Aorta (tissue), 5 donors: ENCODE measurements at places on chromosomes 1 and 21.

GRCh38 chr1:169103480-169103893 lies 3.0 kb upstream of the ATP1B1 start:
- no peak overlapping the region for H3K27ac ChIP-seq
- no peaks in the 10 kb centered on the region for H3K27me3 ChIP-seq
- H3K36me3 ChIP-seq, result no peaks in the 10 kb centered on the region
- no peak overlapping the region for H3K4me3 ChIP-seq

DNA sequence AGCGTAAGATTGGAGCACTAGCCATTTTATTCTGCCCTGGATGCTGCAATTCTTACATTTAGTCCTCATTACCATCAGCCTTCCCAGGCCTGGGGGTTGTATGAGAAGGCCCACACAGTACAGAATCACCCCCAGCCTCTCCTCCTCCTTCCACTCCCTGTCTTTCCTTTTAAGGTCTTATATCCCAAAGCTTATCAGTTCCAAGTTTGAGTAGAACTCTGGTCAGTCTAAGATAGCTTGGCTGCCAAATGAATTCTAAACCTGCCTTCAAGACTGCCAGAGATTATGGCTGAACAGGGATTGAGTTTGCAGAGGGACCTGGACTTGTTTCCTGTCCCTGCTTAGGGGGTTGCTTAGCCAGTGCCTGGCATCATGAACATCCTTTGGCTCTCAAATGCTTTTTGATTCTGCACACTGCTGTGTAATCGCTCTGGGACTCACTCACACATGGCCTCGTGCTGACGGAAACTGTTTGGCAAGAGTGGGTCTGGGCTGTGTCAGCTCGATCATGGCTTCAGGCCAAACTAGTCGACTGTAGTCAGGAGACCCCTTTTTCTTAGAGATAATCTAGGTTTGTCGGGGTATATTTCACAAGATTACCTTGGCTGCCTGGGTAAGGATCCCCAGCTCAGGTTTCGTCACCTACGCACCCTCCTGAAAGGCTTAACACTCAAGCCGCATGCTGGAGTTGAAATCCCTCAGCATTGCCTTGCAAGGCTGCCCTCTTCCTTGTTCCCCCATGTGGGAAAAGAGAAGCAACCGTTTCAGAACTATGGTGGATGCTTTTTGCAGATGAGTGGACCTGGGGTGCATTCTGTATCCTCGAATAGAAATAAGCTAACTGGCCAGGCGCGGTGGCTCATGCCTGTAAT lies 252.6 kb downstream of the NFIA start:
- H3K27me3 ChIP-seq, result no peaks in the 10 kb centered on the region
- H3K36me3 ChIP-seq, result no peaks in the 10 kb centered on the region
- peak; percentile 78 for DNase-seq
- no peak overlapping the region for H3K4me3 ChIP-seq
- H3K27ac ChIP-seq, result no peak overlapping the region

GRCh38 chr1:11101347-11101746 lies 1.7 kb upstream of the EXOSC10 start:
- no peak overlapping the region for H3K4me3 ChIP-seq
- DNase-seq, result no peak
- no peaks in the 10 kb centered on the region for H3K4me1 ChIP-seq
- H3K36me3 ChIP-seq, result no peaks in the 10 kb centered on the region

- no peaks in the 10 kb centered on the region for H3K27me3 ChIP-seq
- no peaks in the 10 kb centered on the region for H3K4me1 ChIP-seq
- no peak for DNase-seq
- H3K27ac ChIP-seq, result no peak overlapping the region
- H3K36me3 ChIP-seq, result no peaks in the 10 kb centered on the region
Observed at GRCh38 chr1:53350853-53351767, 23.2 kb upstream of the LRP8 start.

GRCh38 chr1:245489838-245490237 lies 335.1 kb downstream of the KIF26B start:
- no peaks in the 10 kb centered on the region for H3K4me1 ChIP-seq
- no peak for DNase-seq
- H3K27ac ChIP-seq, result no peak overlapping the region
- H3K36me3 ChIP-seq, result no peaks in the 10 kb centered on the region

- H3K4me3 ChIP-seq, result no peak overlapping the region
- H3K27ac ChIP-seq, result no peak overlapping the region
- no peaks in the 10 kb centered on the region for H3K4me1 ChIP-seq
Observed at GRCh38 chr1:147748676-147749350, 11.6 kb downstream of the GJA5 start.

DNA sequence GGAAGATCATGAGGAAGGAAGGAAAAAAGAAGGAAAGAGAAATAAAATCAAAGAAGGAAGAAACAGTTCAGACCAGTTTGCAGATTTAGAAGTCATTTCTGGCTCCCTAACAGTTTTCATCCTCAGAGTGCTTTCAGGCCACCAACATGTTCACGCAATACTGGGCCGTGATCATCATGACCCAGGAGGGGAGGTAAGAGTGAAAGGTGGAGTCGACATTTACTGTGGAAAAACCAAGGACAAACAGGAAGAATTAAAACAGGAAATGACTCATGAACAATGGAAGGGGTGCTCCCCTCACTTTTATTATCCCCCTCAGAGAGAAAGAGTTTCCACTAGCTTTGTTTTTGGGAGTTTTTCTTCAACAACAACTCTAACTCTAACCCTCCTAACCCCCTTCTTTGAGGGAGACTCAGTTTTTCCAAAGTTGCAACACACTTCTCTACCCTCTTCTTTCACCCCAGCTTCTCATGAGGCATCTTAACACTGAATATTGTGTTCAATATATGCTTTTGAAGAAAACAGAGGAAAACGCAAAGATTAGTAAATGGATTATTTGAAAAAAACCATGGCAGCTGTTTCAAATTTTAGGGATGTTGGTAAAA lies 60.4 kb downstream of the VANGL2 start:
- DNase-seq, result no peak
- H3K4me3 ChIP-seq, result no peak overlapping the region
- no peak overlapping the region for H3K27ac ChIP-seq
- H3K4me1 ChIP-seq, result no peaks in the 10 kb centered on the region
- no peaks in the 10 kb centered on the region for H3K36me3 ChIP-seq

- H3K27me3 ChIP-seq, result no peaks in the 10 kb centered on the region
- no peaks in the 10 kb centered on the region for H3K36me3 ChIP-seq
- no peak for DNase-seq
- H3K4me1 ChIP-seq, result no peaks in the 10 kb centered on the region
- no peak overlapping the region for H3K4me3 ChIP-seq
Observed at GRCh38 chr1:241131636-241132194, 225.3 kb downstream of the RGS7 start.

GRCh38 chr21:36015045-36015444 lies 45.3 kb downstream of the SETD4 start:
- no peak overlapping the region for H3K4me3 ChIP-seq
- no peaks in the 10 kb centered on the region for H3K4me1 ChIP-seq
- H3K27me3 ChIP-seq, result peaks cover 2% of the 10 kb centered on the region
- H3K36me3 ChIP-seq, result no peaks in the 10 kb centered on the region
- DNase-seq, result no peak

GRCh38 chr1:151790940-151791651 lies 796 bp upstream of the TDRKH start:
- no peaks in the 10 kb centered on the region for H3K36me3 ChIP-seq
- no peak for DNase-seq
- no peaks in the 10 kb centered on the region for H3K4me1 ChIP-seq
- no peak overlapping the region for H3K27ac ChIP-seq
- H3K4me3 ChIP-seq, result peak overlapping the region; percentile 84

GRCh38 chr21:32022146-32022545 lies 149.3 kb downstream of the HUNK start:
- H3K36me3 ChIP-seq, result no peaks in the 10 kb centered on the region
- no peaks in the 10 kb centered on the region for H3K27me3 ChIP-seq

DNA sequence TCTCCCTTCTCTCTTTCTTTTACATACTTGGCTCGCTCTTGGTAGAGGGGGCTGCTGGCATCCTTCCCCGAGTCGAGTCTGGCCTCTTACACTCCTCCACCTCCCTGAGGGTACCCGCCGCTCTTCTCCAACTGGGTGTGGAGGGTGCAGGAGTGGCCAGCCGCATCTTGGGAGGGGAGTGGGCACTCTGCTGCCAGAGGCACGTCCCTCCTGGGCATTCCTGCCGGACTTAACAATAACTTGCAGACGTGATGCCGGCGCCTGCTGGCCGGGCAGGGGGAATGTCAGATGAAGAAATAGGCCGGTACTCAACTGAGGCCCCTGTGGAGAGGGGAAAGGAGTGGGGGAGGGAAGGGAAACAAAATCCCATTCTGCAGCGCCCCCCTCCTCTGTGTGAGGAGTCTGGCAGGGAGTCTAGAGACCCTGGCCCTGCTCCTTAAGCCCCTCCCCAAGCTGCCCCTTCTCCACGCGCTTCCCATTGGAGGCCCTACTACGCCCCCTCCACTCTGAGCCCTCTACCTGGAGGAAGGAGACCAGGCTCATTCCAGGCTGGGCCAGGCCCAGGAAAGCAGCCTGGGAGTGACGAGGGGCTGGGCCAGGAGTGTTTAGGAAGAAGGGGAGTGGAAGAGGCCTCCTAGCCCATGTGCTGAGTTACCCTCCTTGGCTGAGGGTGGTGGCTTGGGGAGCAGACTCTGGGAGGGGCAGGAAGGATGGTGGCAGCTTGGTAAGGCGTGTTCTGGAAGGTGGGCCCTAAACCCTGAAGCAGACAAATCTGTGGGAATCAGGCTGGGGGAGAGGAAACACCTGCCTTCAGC lies 1.8 kb downstream of the ATP2B4 start:
- peak; percentile 86 for DNase-seq
- peak overlapping the region; percentile 49 for H3K27ac ChIP-seq
- H3K4me1 ChIP-seq, result peaks cover 4% of the 10 kb centered on the region
- H3K36me3 ChIP-seq, result no peaks in the 10 kb centered on the region
- H3K4me3 ChIP-seq, result peak overlapping the region; percentile 73

DNA sequence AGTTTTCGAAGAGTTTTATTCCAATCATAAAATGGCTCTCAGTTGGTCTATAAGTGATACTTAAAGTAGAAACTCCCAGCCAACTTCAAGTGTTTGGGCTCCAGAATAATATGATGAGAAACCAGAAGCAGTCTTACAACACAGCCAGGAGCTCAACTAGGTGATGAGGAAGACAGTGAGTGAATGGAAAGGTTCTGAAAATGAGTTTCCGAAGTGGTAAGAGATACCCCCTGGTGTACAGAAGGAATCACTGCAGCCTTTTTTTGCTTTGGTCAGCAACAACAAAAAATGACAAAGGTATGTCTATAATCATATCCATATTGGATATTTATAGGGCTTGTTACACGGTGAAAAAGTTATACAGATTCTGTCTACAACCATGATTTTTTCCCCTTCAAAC lies 16.5 kb downstream of the KRTAP19-1 start:
- H3K4me1 ChIP-seq, result no peaks in the 10 kb centered on the region
- no peak overlapping the region for H3K27ac ChIP-seq
- H3K27me3 ChIP-seq, result no peaks in the 10 kb centered on the region
- no peaks in the 10 kb centered on the region for H3K36me3 ChIP-seq

- H3K4me1 ChIP-seq, result no peaks in the 10 kb centered on the region
- no peaks in the 10 kb centered on the region for H3K27me3 ChIP-seq
- no peaks in the 10 kb centered on the region for H3K36me3 ChIP-seq
- no peak for DNase-seq
- no peak overlapping the region for H3K27ac ChIP-seq
- H3K4me3 ChIP-seq, result no peak overlapping the region
Observed at GRCh38 chr21:16634515-16634914, 878.3 kb upstream of the CXADR start.

GRCh38 chr1:42145389-42145716 lies 7.9 kb upstream of the GUCA2B start:
- no peaks in the 10 kb centered on the region for H3K27me3 ChIP-seq
- H3K36me3 ChIP-seq, result no peaks in the 10 kb centered on the region
- H3K4me3 ChIP-seq, result no peak overlapping the region
- no peak overlapping the region for H3K27ac ChIP-seq

DNA sequence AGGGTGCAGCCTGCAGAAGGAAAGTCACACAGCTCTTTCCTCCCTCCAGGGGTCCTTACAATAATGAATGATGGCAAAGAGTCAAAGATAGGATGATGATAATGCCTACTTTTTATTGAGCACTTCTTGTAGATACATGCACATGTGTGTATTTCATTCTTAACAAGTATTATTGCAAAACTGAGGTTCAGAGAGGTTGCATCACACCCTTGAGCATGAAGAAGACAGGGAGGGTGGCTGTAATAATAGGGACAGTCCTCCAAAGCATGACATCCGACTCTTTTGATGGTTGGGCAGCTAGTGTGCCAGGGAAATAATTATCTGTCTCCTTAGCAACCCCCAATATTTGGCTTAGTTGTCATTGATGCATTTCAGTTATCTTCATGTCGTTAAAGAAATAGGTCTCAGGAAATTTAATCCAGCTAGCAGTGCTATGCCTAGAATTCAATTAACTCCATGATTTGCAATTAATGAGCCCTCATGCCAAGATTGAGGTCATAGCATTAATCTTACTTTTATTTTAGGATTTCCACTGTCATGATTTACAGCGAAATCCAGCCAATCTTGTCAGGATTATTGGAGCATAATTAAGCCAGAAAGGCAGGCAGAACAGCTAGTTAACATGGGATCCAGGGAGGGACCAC lies 35.0 kb downstream of the DNAJC6 start:
- no peak overlapping the region for H3K4me3 ChIP-seq
- H3K36me3 ChIP-seq, result no peaks in the 10 kb centered on the region
- no peaks in the 10 kb centered on the region for H3K4me1 ChIP-seq

- no peak overlapping the region for H3K4me3 ChIP-seq
- peak overlapping the region; percentile 97 for H3K27ac ChIP-seq
- no peaks in the 10 kb centered on the region for H3K36me3 ChIP-seq
- no peaks in the 10 kb centered on the region for H3K27me3 ChIP-seq
- DNase-seq, result peak; percentile 96
Observed at GRCh38 chr1:15749399-15750291, 7.3 kb downstream of the TMEM82 start.

DNA sequence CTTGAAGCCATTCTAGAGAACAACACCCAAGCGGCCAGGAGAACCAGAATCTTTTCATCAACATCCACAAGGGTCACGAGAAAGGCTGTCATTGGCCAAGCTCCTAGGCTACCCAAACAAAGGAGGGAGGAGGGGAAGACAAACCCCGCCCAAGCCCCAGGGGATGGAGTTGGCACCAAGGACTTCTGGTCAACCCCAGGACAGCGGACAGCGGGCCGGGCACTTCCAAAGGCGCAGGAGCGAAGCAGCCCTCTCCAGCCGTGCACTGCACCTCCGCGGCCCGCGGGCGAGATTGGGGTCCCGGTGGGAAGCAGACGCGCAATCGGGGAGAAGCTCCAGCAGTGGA lies at the start of gene CLIC6:
TSS of gene CLIC6 (plus strand) at position 192 of the 346 bp plus-strand sequence. CDS start 395 bp downstream, outside the sequence.
- H3K27me3 ChIP-seq, result peaks cover 4% of the 10 kb centered on the region
- H3K4me3 ChIP-seq, result no peak within 1 kb of the TSS
- no peaks in the 10 kb centered on the region for H3K36me3 ChIP-seq
- peak; percentile 88 for DNase-seq
- H3K4me1 ChIP-seq, result no peaks in the 10 kb centered on the region

DNA sequence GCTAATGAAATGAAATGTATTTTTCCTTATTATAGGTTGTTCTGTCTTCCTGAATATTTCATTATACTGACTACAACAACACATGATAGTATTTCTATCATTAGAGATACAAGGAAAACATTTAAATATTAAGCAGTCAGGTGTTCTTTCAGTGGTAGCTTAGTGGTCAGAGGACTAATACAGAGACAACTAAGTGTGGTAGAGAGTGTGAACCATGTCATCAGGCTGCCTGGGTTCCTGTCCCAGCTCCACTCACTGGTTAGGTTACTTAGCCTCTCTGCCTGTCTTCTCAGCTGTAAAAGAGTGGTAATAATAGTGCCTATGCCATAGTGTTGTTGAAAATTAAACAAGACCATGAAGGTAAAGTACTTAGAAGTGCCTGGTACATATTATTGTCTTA lies 3.9 kb downstream of the UAP1 start:
- H3K36me3 ChIP-seq, result peaks cover 6% of the 10 kb centered on the region
- H3K4me3 ChIP-seq, result no peak overlapping the region
- no peak overlapping the region for H3K27ac ChIP-seq
- H3K4me1 ChIP-seq, result peaks cover 9% of the 10 kb centered on the region
- DNase-seq, result no peak
- H3K27me3 ChIP-seq, result no peaks in the 10 kb centered on the region
